ENCODE measurements at places on chromosomes 3 and 15. TPM values are rescaled to one million over a fixed set of nuclear protein-coding genes. Genes with fewer than 3 reads are reported as not detected.

- DNase-seq, result no peak
These were observed 301.9 kb downstream of the IL20RB start for GRCh38 chr3:137259701-137260100.

DNA sequence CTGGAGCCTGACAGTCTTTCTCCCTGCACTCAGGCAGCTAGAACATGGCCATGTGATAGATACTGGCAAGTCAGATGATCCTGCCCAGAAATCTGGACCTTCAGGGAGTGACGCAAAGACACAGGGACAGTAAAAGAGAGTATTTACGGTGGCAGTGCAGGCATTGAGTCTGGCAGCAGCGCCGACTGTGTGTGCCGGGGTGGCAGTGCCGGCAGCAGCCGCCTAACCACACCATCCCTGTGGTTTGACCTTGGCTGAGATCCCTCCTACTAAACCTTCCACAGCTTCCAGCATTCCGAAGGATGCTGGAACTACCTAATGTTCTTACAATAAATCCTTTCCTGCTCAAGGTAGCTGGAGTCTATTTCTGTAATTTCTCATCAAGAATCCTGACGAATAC is 4.6 kb upstream of the TSPAN3 start:
- no peak for DNase-seq

- DNase-seq, result peak; percentile 65
These were observed 4.0 kb downstream of the LMCD1 start for GRCh38 chr3:8505621-8506020.

DNA sequence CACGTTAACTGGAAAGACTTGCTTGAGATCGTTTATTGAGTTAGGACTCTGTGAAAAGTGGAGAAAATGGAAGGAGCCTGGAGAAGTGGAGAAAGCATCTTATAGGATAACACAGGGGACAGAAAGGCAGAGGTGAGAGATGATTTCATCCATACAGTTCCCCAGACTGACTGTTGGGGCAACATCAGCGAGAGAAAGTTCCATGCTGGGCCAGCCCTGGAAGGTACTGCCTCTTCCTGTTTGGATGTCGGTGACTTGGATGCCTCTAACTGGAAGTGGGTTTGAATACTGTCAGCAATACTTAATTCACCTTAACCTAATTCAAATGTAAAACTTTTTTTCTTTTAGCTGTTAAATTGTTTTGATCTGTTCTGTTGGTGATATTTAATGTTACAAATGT is 32.3 kb downstream of the ATP13A5 start:
- no peak for DNase-seq

CHDH gene
- total RNA-seq, result 0.26 TPM
